ENCODE measurements at places on chromosomes 13 and 19.

DNA sequence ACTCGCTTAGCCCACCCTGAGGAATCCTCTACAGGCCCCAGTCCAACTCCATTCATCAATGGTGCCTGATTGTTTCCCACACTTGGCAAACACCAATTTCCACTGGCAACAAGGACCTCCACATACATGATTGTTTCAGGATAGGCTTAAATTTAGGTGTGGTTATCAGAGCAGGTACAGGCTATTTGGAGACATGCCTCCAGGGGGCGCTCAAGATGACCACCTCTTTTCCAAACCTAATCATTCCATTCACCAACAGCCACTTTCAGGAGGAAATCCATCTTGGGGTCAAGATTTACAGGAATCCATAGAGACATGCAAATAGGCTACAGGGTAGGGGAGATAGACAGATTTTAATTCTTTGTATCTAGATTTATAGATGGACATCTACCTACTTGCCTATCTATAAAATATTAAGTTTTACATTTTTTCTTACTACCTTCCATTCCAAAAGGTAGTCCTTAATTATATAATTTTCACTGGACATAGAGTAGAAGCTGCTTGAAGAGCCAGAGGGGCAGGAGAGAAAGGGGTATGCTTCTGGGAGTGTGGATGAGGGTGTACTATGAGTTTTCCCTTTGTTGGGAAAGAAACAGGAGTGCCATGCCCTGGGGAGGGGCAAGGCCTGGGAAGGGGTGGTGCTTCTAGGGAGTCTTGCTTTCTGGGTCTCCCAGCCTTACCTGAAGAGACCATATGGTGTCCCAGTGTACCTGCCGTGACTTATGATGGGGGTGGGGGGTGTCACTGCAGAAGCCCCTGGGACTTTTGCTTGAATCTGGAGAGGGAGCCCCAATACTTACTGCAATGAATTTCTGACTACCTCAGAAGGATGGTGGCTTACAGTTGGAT lies 14.1 kb upstream of the PCDH8 start:
- DNase-seq, result peak; percentile 46

GRCh38 chr19:55603115-55603514 lies 2.3 kb upstream of the ZNF865 start:
- DNase-seq, result no peak

DNA sequence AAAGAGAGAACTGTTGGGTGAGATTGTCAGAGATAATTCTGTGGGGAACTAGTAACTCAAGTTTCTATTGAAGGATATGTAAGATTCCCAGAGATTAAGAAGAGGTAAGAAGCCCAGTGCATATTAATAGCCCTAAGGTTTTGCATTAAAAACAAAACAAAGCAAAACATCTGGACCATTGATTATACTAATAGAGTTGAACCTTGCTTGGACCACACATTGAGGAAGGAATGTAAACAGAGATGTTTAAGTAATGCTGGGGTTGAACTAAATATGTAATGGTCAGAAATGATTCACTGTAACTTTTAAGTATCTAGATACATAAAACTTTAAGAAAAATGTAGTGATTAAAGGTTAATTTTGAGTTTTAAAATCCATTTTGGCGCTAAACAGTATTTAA lies 1770.0 kb downstream of the PCDH9 start:
- DNase-seq, result no peak

DNA sequence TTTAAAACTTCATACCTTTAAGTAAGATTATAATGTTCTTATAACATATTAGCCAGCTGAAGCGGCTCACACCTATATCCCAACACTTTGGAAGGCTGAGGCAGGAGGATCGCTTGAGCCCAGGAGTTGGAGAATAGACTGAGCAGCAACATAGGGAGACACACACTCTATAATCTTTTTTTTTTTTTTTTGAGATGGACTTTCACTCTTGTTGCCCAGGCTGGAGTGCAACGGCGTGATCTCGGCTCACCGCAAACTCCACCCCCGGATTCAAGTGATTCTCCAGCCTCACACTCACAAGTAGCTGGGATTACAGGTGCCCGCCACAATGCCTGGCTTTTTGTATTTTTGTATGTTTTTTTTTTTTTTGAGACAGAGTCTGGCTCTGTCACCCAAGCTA lies 37.3 kb downstream of the SPRYD7 start:
- no peak for DNase-seq

- DNase-seq, result no peak
These were observed 4.0 kb upstream of the NWD1 start for GRCh38 chr19:16715611-16716010.

- no peak for DNase-seq
These were observed 92.6 kb downstream of the MZT1 start for GRCh38 chr13:72634859-72635258.

GRCh38 chr13:39144941-39145533 lies 106.8 kb downstream of the NHLRC3 start:
- DNase-seq, result peak; percentile 67

GRCh38 chr13:63167699-63168337 lies 1752.2 kb upstream of the PCDH20 start:
- no peak for DNase-seq

DNA sequence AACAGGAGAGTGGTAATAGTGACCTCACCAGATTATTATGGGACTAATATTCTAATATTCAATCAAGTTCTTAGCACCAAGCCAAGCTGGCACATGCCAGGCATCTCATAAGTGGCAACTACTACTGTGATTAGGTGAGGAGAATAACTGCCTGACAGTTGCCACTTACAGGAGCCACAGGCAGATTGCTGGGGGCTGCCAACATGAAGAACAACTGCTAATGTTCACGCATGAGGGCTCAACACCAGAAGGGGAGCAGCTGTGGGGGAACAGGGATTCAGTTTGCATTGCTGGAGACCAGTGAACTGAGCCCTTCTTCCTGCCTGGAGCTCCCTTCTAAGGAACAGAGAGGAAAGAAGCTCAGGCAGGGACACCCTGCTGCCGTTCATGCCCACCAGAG lies 504.5 kb downstream of the FOXO1 start:
- DNase-seq, result no peak

DNA sequence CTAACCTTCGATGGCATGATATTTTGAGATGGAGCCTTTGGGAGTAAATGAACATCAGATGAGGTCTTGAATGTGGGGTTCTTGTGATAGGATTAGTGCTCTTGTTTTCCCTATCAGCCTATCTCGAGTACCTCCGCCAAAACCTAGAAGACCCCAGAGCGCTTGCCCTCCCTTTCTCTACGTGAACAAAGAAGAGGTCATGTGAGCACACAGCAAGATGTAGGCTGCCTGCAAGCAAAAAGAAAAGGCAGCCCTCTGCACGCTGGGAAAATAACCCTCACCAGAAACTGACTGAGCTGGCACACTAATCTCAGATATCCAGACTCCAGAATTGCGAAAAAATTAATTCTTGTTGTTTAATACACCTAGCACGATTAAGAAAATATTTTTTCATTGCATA lies 799.8 kb upstream of the SLC10A2 start:
- no peak for DNase-seq

DNA sequence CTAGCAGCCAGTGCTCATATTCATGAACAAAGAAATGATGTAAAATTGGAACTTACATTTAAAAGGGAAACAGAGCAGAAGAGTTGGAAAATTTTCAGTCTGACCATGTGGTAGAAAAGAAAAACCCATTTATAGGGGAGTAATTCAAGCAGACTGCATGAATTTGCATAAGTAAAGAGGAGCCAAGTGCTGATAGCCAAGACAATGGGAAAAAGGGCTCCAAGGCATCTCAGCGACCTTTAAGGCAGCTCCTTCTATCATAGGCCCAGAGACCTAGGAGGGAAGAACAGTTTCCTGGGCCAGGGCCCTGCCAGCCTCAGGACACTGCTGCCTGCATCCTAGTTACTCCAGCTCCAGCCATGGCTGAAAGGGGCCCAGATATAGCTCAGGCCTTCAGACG lies 7.5 kb downstream of the DNAJC3 start:
- DNase-seq, result no peak

GRCh38 chr19:3224346-3225168 lies at the start of gene CELF5:
TSS of gene CELF5 (plus strand) at chr19:3224661. CDS start at chr19:3224740, 79 bp downstream.
- peak; percentile 67 for DNase-seq

GRCh38 chr13:110875241-110875640 lies 39.6 kb downstream of the ANKRD10 start:
- peak; percentile 49 for DNase-seq

DNA sequence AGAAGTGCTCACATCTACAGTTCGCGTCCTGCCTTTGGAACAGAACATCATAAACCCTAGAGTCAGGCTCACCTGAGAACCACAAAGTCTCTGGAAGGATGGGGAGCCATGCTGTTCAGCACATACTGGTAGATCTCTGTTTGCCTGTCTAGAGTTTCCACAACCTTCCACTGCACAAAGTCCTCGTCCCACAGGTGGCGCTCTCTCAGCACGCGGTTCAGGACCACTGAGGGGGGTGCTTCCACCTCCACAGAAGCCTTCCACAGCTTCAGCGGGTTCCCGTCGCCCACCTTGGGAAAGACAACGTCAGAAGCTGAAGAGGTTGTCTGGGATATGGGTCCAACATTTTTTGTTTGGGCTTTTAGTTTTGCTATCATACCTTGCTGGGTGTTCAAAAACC lies 93.6 kb downstream of the KL start:
- no peak for DNase-seq

DNA sequence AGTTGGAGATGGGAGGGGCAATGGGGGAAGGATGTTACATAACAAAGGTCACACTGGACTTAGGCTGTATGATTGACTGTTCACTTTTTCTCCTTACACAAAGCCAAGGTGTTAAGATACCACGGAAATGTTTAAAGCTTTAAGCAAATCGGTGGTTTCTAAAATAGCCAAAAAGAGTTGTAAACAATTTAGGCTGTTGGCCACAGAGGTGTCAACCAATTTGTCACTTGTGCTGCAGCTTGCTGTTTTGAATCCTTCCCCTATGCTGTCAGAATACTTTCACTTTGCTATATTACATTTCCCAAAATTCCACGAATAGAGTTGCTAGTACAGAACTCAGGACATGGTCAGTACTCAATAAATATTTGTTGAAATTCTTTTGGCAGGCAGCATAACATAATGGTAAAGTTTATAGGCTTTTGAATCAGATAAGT lies 149.3 kb downstream of the VWA8 start:
- no peak for DNase-seq

GRCh38 chr13:79502859-79503468 lies 22.0 kb downstream of the NDFIP2 start:
- DNase-seq, result no peak

DNA sequence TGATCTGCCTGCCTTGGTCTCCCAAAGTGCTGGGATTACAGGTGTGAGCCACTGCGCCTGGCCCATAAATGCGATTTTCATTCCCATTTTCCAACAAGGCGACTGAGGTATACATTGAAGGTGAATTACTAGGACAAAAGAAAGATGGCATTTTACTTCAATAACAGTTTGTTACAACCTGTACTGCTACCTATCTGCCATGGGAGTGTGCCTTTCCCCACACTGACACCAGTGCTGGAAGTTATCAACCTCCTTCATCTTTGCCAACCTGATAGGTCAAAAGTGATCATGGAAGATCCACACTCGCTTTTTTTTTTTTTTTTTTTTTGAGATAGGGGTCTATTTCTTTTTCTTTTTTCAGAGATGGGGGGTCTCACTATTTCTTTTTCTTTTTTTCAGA lies 11.0 kb downstream of the CRX start:
- no peak for DNase-seq

DNA sequence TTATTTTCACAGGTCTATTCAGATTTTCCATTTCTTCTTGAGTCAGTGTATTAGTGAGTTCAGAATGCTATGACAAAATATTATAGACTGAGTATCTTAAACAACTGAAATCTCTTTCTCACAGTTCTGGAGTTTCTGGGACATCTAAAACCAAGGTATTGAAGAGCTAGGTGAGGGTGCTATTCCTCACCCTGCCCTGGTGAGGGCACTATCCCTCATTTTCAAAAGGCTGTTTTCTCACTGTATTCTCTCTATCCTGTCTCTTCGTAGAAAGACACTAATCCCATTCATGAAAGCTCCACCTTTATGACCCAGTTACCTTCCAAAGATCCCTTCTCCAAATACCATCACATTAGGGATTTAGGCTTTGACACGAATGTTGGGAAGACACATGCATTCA lies 1617.1 kb downstream of the PCDH9 start:
- DNase-seq, result peak; percentile 10

DNA sequence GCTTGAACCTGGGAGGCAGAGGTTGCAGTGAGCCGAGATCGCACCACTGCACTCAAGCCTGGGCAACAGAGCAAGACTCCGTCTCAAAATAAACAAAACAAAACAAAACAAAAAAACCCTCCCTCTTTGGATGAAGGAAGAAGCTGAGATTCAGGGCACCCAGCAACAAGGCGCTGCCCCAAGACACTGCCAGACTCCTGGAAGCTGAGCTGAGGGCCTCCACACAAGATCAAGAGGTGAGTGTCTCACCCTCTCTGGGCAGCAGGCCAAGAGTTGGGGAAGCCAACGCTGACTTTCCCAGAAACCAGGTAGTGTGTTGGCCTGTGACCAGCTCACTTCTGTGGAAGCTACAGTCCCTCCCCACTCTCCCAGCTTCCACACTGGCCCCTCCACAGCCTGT lies 3.7 kb upstream of the TYROBP start:
- no peak for DNase-seq

GRCh38 chr13:52455677-52456041 lies 381 bp downstream of the CKAP2 start:
- peak; percentile 90 for DNase-seq

GRCh38 chr13:24134757-24135156 lies 25.8 kb upstream of the SPATA13 start:
- DNase-seq, result no peak

DNA sequence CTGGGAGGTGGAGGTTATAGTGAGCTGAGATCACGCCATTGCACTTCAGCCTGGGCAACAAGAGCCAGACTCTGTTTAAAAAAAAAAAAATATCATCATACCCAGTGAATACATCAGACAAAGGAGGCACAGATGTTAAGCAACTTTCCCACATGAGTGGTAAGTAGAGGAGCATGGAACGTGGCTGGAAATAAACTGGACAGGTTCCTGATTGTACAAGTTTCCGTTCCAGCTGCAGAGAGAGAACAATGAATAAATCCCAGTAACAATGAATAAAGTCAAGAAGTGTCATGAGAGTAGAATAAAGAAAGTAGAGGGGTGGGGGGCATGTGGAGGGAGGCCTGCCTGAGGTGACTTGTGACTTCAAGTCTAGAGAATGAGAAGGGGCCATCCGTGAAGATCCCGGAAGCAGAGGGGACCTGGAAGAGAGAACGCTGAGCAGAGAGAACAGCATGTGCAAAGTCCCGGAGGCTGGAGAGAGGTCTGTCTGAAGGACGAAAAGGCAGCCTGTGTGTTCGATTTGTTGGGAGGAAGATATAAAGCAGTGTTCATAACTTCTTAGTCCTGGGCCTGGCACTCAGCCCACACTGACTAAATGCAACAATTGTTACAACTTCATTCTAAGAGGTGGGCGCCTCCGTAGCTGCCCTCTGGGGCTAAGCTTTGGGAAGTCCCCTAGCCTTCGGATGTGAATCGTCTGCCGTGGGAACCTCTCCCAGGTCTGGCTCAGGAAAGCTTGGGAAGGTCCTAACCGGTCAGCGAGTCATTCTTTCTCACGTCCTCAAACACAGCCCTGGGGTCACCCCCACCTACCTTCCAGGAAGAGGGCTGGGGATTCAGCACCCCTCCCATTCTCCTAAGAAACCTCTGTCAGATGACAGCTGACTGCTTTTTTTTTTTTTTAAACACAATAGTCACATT lies 15.3 kb upstream of the ARHGEF18 start:
- no peak for DNase-seq
